ENCODE measurements at places on chromosomes 16 and 17.

DNA sequence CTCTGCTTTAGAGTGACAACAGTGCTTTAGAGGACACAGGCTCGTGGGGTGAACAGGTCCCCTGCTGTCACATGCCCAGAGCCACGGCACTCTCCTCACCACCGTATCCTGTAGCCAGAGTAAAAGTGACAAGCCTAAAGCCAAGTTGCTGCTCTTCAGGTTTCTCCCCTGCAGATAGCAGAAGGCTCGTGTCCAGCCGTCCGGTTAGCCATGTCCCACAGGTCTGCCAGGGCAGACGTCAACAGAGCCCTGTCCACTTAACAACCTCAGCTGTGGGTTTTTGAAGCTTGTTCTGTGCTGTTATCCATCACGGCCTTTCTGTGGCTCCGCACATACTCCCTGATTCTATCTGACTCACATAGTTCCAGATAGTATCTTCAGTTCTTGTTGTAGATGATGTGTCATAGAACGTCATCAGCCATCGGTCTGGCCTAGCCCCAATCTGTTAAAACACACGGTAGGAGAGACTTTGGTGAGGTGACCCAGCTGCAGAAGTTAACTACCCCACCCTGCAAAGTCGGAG is 100.7 kb downstream of the SOCS1 start:
- no peak for DNase-seq

DNA sequence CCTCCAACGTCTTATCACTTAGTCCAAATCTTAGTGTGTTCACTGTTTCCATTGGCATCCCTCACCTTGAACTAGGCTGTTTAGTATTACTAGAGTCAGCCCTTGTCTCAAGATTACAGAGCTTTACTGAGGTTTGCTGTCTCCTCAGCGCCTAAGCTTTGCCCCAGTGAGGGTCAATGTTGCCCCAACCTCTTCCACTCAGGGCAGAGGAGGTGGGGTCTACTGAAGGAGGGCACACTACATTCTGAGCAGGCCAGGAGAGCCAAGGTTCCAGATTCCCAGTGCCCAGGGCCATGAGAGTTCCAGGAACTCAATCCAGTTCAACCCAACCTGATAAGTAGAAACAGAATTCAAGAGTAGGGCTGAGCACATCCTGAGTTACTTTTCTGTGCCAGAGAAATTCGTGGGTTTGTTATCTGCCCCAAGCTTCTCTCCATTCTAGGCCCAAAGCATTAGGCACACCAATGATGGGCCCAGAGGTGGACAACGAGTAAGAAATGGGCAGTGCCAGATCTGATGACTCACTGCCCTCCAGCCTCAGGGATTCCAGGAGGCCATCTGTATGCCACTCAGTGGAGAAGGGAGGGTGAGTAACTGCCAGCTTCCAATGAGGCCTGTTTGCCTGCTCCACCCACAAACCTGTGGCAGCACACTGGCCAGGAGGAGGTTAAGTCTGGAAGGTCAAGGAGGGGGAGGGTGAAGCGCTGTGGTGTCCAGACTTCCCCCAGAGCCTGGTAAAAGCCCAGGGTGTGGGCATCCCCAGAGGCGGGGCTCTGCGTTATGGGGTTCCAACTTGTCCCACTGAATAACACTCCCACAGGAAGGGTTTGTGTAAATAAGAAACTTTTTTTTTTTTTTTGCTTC is 8.2 kb downstream of the TUBG2 start:
- no peak for DNase-seq

- no peak for DNase-seq
Observed at GRCh38 chr16:86048882-86049585, 150.1 kb downstream of the IRF8 start.

DNA sequence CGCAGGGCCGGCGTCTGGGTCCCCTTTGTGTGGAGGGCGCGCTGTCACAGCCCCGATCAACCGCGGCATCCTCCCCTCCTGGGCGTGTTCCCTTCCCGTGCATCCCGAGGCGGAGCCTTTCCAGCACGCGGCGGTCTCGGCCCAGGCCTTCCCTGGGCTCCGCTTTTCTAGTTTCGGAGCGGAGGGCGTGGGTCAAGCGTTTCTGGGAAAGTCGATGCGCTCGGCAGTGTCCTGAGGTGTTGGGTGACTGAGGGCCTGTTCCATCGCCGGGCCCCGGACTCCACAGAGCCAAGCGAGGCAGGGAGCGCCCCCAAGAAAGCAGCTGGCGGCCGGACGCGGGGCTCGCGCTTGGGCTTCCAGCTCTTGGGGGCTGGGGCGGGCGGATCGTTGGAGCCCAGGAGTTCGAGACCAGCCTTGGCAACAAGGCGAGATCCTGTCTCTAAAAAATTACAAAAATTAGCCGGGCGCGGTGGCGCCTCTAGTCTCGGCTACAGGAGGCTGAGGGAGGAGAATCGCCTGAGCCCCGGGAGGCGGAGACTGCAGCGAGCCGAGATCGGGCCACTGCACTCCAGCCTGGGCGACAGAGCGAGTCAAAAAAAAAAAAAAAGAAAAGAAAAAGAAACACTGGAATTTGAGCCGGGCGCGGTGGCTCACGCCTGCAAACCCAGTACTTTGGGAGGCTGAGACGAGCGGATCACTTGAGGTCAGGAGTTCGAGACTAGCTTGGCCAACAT is 806 bp downstream of the IFT140 start:
- DNase-seq, result no peak

- DNase-seq, result no peak
Observed at GRCh38 chr16:75227361-75228142, 8.8 kb downstream of the CTRB1 start.

All from NCI-H524 treated with DMSO at 0.1 percent for 48 hours (cell line).